Fibroblast of the conjunctiva (primary cell): ENCODE measurements at places on chromosomes 13 and 19.

- no peak for DNase-seq
Observed at GRCh38 chr13:42412812-42413483, 141.0 kb downstream of the AKAP11 start.

GRCh38 chr13:60501236-60501635, 104.2 kb downstream of the TDRD3 start:
- DNase-seq, result no peak

- no peak for DNase-seq
Observed at GRCh38 chr19:507286-508203, at the start of gene TPGS1. TPGS1 (plus strand) TSS chr19:507497; CDS start chr19:507507, 10 bp downstream.

DNA sequence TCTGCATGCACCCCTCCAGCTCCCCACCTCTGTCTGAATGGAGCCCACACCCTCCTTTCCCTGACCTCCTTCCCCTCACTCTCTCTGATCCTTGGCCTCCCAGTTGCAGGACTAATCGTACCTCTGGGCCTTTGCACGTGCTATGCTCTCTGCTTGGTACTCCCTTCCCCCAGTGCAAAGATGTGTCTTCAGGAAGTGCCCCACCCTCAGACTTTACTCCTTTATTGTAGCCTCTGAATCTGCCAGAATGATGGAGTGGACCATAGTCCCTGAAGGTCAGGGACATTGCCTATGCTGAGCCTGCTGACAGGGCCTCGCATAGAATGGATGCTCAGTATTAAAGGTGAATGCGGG, 1.3 kb upstream of the JUND start:
- no peak for DNase-seq

GRCh38 chr19:6099599-6099998, 10.7 kb downstream of the RFX2 start:
- DNase-seq, result no peak

DNA sequence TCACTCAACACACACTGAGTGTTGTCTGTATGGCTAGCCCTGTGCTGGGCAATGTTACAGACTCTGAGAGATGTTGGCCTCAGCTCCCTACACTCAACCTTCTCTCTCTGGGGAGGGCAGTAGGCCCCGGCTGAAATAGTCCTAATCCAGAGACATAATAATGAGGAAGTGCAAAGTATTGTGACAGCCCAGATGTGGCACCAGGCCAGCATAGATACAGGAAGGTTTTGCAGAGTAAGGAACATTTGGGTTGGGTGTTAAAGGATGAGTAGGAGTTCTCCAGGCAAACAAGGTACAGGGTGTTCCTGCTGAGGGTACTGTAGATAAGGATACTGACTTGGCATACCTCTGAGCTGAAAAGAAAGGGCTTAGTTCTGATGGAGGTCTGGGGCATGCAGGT, 2.4 kb downstream of the LIN7B start:
- no peak for DNase-seq

GRCh38 chr19:10289836-10290356, at the start of gene ICAM5:
ICAM5 (plus strand) TSS chr19:10289952; CDS start chr19:10290044, 92 bp downstream.
- DNase-seq, result no peak

DNA sequence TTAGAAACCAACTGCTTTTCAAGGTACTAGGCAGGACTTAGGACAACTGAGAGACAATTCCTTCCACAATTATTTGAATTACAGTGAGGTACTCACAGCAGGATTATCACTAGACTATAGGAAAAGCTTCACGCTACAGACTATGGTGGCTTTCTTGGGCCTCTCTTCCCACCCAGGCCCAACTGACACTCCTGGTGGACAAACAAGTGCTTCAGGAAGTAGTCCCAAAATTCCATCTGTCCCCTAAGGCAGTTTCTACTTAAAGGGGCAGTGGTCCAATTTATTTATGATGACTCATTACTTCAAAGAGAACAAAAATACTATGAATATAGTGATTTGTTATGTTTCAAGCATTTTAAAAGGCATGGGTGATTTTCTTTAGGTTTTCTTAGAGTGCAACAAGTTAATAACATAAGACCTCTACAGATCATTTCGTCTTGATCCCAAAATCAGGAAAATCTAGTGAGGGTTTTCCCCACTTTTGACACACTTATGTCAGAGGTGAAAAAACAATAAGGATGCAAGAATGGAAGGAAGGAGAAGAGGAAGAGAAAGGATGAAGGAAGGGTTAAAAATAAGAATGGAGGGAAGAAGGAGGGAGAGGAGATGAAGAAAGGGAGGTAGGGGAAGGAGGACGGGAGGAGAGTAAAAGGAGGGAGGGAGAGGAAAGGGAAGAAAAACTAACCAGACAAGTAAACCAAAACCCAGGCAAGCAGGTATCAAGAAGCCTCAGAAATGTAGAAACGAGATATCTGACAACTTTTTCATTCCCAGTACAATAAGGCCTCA, 100.7 kb downstream of the SERP2 start:
- DNase-seq, result no peak

DNA sequence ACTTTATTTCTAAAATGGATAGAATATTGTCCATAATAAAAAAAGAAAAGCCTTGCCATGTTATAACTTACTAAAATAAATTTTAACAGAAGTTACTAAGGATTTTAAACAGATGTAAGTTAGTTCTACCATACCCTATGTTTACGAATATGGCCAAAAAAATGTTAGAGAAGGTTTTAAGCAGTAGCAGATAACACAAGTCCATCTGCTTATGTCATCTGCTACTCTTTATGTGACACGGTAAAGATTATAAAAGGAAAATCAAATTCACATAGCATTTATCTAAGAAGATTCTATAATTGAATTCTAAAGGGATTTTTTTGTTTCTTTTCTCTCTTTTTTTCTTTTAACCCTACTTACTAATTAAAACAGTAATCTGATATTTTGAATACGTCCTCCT, 114.2 kb upstream of the MIR17HG start:
- no peak for DNase-seq

- DNase-seq, result no peak
Observed at GRCh38 chr19:21028969-21029268, 8.5 kb downstream of the ZNF430 start.

- no peak for DNase-seq
Observed at GRCh38 chr19:39558624-39559117, 18.7 kb upstream of the EID2 start.

DNA sequence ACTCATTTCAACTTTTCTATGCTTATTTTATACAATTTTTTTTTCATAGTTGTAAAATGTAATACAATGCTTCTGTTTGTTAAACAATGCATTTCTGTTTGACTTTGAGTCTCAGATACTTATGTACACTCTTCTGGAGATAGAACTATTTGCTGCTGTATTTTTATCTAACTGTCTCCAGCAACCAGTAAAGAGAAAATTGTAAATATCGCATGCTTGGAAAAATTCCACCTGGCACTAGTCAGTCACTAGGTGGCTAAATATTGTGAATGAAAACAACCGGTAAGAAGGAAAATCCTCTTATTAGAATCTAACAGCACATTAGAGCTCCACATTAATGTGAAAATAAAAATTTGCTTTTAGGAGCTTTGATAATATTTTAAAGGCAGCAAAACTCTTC, 876.5 kb downstream of the PCDH9 start:
- DNase-seq, result no peak

- no peak for DNase-seq
Observed at GRCh38 chr13:105805892-105806627, 729.4 kb downstream of the EFNB2 start.

- peak; percentile 13 for DNase-seq
Observed at GRCh38 chr13:32969516-32969941, 46.7 kb upstream of the KL start.

DNA sequence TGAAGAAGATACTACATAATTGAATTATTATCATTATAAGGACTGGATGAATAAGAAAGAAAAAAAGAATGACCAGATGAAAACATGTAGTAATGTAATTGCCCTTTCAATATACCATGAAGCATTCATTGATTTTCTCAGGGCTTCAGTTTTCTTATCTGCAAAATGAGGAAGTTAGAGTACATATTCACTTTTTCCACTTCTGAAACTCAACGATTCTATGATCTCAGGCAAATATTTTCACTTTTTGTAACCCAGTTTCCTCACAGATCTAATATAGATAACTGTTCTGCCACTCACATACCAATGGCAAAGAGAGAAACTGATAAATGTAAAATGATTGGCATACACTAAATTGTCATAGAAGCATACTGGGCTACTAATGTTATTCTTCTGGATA, 856.6 kb upstream of the KLHL1 start:
- no peak for DNase-seq

- no peak for DNase-seq
Observed at GRCh38 chr19:18593367-18594095, 4.9 kb downstream of the REX1BD start.

DNA sequence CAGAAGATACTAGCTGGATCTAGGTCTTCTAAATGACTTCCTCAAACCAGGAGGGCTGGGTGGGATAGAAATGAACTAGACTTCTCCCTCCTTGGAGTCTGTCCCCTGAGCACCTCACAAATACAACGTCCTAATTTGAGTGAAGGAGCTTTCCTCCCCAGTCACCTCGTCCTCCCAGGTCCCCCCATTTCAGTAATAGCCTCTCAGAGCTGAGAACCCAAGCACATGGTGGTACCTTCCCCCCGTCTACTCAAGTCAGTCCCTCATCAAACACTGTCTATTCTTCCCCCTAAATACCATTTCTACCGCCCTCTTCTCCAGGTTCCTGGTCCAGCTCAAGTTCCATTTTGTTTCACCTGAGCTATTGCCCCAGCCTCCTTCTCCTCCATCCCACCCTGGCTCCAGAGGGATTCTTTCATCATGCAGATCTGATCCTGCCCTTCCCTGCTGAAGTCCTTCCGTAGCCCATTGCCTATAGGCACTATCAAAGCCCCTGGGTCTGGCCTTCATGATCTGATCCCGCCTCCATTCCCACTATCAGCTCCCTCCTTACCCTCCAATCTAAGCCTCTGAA, 5.3 kb upstream of the PRKCG start:
- no peak for DNase-seq

DNA sequence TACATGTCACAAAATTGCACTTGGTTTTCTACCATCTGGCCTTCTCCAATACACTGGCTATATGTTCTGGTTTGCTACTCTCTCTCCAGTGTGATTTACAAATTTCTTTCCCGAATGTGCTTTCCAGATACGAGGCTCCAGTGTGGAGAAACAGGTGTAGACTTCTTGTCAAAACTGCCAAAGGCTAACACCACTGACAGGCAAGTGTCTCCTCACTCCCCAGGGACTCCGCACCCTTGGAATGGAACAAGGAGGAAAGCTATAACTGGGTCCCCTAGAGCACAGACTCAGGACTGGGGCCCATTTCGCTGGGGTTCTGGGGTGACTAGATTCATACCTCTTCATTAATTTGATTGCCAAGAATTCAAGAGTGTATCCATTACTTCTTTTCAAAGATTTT, 161.8 kb downstream of the FOXO1 start:
- no peak for DNase-seq

DNA sequence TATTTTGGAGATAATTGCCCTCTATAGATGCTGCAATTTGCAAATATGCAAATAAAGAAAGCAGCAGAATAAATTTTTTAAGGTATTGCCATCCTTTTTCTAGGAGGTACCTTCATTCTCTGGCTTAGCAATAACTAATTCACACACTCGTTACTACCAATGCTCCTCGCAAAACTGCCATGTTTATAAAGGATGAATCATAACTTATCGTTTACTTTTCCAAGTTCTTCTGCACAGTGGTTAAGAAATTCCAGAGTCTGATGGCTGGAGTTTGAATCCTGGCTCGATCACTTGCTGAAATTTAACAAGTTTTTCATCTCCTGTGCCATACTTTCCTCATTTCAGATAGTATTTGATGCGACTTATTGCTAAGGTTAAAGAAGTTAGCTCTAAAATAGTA, 708.6 kb upstream of the KLHL1 start:
- no peak for DNase-seq

- DNase-seq, result no peak
Observed at GRCh38 chr19:52102782-52103181, 7.2 kb upstream of the ZNF841 start.

DNA sequence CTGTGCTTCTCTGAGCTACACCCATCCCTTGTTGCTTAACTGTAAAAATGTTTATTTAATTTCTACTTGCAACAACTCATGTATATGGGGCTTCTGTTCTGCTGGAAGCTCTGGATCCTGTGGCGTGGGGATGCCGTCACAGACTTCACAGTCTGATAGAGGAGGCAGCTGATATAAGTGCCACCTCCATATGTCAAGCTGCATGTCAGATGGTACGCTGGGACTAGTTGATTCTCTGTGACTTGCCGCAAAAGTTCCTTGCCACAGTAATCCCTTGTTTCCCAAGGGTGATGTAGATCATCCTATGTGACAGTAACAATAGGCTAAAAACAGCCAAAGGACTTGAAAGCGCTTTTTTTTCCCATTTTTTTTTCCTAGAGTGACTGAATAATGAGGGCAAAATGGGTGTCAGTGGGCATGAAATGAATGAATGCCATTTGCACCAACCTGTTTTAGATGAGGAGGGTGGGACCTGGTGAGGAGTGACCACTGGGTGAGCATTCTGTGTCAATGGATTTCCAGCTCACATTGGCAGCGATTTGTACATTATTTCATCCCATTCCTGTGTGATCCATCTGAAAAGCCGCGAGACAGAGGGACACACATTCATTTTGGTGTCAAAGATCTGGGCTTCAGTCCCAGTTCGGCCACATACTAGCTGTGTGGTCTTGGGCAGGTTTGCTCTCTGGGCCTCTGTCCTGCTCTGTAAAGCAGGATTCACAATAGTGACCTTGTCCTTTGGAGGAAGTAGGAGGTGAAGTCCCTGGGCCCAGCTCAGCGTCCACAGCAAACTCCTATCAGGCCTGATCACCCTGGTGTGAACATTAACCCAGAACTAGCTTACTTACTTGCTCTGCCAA, 88.9 kb upstream of the RNF113B start:
- DNase-seq, result no peak

DNA sequence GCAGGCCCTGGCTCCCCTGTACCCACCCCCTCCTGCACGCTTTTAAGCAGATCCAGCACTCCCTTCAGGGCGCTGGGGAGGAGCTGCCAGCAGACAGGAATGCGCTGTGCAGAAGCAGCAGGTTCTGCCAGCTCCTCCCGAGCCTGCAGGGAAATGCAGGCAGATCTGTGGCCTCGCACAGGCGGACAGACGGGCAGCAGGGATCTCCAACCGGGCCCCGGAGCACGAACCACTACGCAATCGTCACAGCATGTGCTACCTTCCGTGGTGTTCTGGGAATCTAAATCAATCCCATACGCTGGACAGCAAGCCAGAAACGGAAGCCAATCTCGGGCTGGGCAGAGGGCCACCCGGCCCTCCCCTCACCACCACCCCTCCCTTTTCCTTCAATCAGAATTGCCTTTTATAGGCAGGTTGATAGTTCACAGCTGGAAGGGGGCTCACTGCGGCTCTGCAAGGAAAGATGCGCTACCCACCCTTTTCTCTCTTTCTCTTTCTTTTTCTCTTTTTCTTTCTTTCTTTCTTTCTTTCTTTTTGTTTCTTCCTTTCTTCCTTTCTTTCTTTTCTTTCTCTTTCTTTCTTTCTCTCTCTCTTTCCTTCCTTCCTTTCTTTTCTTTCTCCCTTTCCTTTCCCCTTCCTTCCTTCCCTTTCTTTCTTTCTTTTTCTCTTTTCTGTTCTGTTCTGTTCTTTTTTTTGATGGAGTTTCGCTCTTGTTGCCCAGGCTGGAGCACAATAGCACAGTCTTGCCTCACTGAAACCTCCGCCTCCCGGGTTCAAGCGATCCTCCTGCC, 99.9 kb downstream of the GNG7 start:
- peak; percentile 99 for DNase-seq

- no peak for DNase-seq
Observed at GRCh38 chr19:51709575-51709974, 14.2 kb downstream of the HAS1 start.
